ENCODE measurements at places on chromosomes 12 and 14.

DNA sequence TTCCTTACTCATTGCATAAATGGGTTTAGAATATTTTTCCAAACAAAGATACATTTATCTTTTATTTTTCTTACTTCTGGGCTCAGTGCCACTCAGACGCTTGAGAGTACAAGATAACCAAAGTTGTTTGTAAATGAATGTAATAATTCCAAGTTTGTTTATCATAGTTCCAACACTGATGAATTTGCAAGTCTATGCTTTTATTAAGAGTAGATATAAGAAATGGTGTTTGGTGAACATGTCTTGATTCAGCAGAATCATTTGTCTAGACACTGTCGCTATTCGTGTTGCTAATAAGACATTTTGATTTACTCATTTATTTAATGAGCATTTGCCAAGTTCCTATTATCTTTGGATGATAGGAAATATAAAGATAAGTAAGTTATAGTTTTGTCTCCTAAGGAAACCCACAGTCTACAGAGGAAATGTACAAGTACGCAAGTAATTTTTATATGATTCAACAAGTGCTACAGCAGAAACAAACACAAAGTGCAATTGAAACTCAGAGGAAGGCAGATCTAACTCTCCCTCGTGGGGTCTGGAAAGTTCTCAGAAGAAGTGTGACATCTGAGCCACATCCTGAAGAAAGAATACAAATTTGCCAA, 132.8 kb upstream of the FSCB start:
- no peak for DNase-seq

DNA sequence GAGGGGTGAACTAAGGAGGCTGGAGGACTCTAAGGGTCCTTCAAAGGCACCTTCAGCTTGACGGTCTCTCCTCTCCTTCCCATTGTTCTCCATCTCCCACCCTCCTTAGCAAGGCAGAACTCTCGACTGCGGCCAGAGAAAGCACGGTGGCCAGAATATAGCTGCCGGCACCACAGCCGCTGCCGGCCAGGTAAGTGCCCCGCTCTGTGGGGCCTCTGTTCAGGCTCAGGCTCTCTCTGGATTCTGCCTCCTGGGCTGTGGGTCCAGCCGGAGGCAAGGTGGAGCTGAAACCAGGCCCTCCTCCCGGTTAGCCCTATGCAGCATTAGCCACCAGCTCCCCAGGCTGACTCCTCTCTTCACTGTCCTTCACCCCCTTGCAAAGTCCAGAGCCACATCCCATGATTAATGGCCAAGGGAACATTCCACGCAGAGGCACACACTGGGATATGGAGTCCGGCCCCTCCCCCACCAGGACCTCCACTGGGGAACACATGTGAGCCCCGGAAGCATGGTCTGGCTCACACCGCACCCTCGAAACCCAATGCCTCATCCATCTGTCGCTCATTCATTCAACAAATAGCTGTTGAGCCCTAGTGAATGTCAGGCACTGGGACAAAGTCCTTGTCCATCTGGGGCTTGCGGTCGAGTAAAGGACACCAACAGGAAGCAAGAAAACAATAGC, 25.2 kb downstream of the LTBP2 start:
- no peak for DNase-seq

- peak; percentile 72 for DNase-seq
Measured at GRCh38 chr14:22871224-22872032, at the start of gene LRP10. TSS of gene LRP10 (plus strand) at chr14:22871740. CDS start at chr14:22872304, 564 bp downstream.

GRCh38 chr12:28294300-28294699, 104.0 kb downstream of the CCDC91 start:
- DNase-seq = no peak

DNA sequence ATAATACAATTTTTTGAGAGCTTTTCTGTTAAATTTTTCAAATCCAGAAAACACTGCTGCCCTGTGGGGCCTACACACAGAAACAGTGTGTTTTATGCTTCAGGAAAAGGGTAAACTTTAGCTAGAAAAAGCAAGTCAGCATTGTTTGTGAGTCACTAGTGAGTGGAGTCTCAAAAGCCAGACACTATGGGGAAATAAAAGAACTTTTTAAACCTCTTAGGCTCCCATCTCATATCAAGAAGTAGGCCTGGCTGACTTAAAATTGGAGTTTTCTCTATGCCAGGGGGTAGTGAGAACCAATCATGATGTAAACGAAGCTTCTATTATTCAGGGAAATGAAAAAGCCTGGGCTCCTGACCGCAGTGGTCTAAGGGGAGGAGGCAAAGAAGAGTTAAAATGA, 12.6 kb downstream of the GPR65 start:
- DNase-seq = no peak

GRCh38 chr12:212715-213526, 1.0 kb downstream of the SLC6A12 start:
- no peak for DNase-seq

GRCh38 chr14:52319919-52320318, 5.8 kb downstream of the PTGER2 start:
- DNase-seq = no peak

DNA sequence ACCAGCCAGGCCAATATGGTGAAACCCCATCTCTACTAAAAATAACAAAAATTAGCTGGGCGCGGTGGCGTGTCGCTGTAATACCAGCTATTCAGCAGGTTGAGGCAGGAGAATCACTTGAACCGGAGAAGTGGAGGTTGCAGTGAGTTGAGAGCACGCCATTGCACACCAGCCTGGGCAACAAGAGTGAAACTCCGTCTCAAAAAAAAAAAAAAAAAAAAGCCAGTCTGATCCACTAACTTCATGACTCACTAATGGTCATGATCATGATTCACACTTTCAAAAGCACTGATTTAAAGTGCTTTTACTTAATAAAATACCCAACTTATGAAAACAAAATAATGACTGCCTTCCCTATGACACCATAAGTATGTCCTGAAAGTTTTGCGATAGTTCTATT, 38.4 kb upstream of the CPM start:
- DNase-seq = no peak

GRCh38 chr14:23450379-23450778, 14.9 kb upstream of the MYH7 start:
- DNase-seq = no peak

GRCh38 chr14:27367345-27367744, 769.5 kb upstream of the NOVA1 start:
- no peak for DNase-seq

DNA sequence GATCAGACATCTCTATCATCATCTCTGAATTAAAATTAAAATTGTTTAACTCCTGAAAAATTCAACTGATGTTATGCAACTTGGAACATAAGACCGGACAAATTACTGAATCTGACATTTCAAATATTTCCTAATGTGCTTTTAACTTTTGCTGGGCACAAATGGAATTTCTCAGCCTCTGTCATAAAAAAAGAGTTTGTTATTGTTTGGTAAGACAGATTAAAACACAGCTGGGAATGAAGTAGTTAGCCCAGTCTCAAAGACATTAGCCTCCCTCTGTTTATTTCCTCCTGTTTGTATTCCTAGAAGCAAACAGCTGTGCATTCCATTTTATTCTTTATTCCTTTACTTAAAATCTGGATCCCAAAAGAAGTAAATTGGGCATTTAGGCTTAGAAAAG, 29.4 kb downstream of the PLEKHA5 start:
- no peak for DNase-seq

DNA sequence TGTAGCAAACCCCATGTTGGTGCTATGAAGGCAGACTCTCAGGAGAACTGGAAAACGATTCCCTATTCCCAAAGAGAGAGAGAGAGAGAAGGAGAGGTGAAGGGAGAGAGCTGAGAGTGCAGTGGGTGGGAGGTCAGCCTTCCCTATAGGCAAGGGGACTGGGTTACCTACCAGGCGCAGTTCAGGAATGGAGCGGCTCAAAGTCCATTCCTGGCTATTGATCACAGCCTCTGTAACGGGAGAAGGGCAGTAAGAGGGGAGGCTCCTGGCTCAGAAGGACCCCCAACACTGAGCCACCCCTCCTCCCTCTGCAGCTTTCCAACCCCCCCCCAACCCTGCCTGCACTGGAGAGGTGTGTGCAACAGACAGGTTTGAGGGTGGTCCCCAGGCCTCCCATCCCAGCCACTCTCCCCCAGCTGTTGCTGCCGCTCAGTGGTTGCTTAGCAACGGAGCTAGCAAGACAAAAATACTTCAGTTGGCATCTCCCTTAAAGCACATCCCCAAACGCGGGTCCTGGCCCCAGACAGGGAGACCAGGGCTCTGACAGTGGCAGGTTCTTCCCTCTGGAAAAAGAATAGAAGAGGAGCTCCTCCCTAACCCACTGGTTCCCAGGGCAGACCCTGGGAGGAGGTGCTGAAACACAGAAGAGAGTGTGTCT, 3.2 kb downstream of the AGAP2 start:
- DNase-seq = no peak

GRCh38 chr14:52069307-52070050, 620 bp upstream of the NID2 start:
- DNase-seq = no peak

GRCh38 chr12:103379670-103380069, 116.1 kb downstream of the C12orf42 start:
- no peak for DNase-seq
